H4 (cell line): ENCODE measurements at places on chromosomes 13 and 19. TPM values are rescaled to one million over a fixed set of nuclear protein-coding genes. Genes with fewer than 3 reads are reported as not detected.

The LRRC8E gene
- total RNA-seq = 2.4 and 2.6 TPM in 2 replicates

The ITGBL1 gene
- 6.4 and 6.9 TPM in 2 replicates for total RNA-seq

The DNAAF3 gene
- total RNA-seq = 7.0 and 10.1 TPM in 2 replicates

The SGCG gene
- total RNA-seq = 0.51 and 0.62 TPM in 2 replicates

The MIA gene
- total RNA-seq = 1.1 TPM in 1 of 2 replicates, not detected in the other

The TMEM221 gene
- 0.27 and 1.1 TPM in 2 replicates for total RNA-seq

The C3 gene
- total RNA-seq = 4.7 and 9.1 TPM in 2 replicates

The TEX29 gene
- not detected in 2 replicates for total RNA-seq

The ZNF420 gene
- total RNA-seq = 0.90 and 1.8 TPM in 2 replicates

The SLC1A6 gene
- total RNA-seq = 0.06 TPM in 1 of 2 replicates, not detected in the other

The KLF1 gene
- not detected in 2 replicates for total RNA-seq

The MISP gene
- not detected in 2 replicates for total RNA-seq

The PROSER3 gene
- total RNA-seq = 9.6 and 15.3 TPM in 2 replicates

GRCh38 chr19:35120492-35120891 is 4.9 kb downstream of the FXYD3 start:
- peak; percentile 87 for DNase-seq

DNA sequence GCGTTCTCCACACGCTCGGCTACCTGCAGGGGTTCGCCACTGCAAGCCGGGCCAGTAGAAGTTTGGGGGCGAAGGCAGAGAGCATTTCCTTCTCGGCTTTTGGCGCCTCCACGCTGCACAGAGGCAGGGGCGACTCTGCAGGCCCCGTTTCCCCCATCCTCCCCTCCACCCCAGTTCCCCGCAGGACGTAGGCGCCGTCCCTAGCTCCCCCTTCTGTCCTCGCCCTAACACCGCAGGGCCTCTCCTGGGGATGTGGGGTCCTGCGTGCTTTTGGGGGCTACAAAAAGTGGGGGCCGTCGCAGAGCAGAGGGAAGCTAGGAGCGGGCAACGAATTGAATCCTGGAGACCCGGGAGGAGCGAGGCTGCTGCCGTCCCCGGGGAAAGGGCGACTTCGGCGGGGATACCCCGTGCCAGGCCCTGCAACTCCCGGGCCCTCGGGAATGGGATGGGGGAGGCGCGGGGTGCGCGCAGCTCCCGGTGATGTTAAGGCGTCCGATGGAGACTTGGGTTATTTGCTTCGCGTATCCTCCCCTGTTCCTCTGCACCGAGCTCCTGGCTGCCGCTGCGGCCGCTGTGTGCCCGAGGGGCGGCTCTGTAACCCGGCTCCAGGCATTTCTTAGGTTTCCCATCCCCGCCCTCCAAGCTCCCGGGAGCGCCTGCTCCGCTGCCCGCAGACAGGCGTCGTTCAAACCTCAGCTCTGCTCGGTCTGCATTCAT is 255.9 kb upstream of the SOX21 start:
- DNase-seq = no peak

GRCh38 chr19:37484406-37485168 is 15.4 kb downstream of the ZNF570 start:
- no peak for DNase-seq

GRCh38 chr19:45564131-45564780 is 20.3 kb downstream of the OPA3 start:
- DNase-seq = no peak

GRCh38 chr13:33355201-33355895 is 69.8 kb upstream of the STARD13 start:
- DNase-seq = no peak

GRCh38 chr13:98772794-98773452 is 20.5 kb upstream of the SLC15A1 start:
- DNase-seq = no peak

DNA sequence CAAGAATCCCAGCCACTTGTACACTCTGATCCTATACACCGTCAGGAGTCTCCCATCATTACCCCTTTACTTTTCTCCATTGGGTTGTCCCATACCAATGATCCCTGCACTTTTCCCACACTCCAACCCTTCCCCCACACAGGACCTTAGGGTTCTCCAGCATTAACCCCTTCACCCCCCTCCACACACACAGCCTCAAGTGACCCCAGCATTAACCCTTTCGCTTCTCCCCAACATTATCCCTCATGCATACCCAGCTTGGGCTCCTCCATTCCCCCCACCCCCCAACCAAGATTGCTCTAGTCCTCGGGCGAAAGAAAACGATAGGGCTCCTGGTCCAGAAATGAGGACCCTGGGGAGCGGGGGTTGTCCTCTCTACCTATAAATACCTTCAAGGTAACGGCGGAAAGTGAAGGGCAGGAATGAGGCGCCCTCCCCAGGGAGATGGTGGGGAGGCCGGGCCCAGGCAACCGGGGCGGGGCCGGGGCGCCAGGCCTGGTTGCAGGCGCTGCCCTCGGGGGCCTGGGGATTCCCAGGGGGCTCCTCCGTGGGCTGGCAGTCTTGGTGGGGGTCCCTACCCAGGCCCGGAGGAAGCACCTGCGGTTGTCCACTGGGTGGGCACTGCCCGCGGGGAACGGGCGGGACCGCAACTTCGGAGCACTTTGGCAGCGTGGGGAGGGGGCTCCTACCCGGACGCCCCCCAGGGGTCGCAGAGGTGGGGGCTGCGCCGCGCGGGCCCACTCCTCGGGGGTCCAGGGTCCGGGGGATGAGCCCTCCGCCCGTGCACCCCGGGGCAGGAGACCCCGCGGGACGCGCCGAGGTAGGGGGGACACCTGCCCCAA is 757 bp downstream of the WIZ start:
- no peak for DNase-seq

GRCh38 chr19:16359074-16359473 is 34.4 kb downstream of the KLF2 start:
- DNase-seq = no peak

- DNase-seq = no peak
Measured at GRCh38 chr19:32038021-32038920, 307.1 kb upstream of the ZNF507 start.

DNA sequence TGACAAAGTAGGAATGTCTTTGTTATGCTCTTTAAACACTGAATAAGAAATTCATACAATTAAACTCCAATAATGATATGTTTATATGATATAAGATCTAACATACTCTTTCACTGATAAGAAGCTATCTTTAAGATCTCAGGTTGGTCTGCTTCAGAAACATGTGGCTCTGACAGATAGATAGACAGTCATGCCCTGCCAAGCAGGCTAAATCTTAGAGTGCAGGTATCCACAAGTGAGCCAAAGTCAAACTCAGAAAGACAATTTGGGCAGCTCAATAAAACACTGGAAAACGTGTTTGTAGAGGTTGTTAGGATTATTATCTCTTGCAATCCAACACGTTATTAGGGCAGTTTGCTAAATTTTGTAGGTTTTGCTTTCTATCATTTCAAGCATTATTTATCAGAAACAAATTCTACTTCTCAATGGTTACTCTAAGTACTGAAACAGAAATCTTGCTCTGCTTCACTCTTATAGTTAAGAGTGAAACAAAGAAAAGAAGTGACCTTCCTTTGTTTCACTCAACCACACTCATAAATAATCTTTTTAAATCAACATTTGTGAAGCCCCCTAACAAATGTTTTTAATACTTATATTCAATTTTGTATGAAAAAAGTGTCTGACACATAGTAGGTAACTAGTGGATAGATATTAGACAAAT is 1255.6 kb downstream of the DIAPH3 start:
- DNase-seq = no peak

- no peak for DNase-seq
Measured at GRCh38 chr13:107845911-107846310, 369.4 kb downstream of the LIG4 start.

DNA sequence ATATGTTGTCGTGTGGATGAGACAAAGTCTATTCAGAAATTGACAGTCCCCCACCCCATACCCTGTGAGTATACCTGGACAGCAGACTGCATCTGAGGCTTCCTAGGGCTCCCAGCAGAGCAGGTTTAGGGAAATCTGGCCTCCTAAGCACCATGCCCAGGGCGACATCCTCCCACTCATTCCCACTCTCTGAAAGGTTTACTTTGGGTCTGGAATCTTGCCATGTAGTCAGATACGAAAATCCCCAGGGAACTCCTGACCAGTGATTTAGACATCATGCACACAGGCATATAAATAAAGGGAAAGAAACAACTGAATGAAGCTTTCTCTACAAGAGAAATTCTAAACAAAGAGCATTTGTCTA is 717 bp upstream of the NALCN start:
- DNase-seq = peak; percentile 36

DNA sequence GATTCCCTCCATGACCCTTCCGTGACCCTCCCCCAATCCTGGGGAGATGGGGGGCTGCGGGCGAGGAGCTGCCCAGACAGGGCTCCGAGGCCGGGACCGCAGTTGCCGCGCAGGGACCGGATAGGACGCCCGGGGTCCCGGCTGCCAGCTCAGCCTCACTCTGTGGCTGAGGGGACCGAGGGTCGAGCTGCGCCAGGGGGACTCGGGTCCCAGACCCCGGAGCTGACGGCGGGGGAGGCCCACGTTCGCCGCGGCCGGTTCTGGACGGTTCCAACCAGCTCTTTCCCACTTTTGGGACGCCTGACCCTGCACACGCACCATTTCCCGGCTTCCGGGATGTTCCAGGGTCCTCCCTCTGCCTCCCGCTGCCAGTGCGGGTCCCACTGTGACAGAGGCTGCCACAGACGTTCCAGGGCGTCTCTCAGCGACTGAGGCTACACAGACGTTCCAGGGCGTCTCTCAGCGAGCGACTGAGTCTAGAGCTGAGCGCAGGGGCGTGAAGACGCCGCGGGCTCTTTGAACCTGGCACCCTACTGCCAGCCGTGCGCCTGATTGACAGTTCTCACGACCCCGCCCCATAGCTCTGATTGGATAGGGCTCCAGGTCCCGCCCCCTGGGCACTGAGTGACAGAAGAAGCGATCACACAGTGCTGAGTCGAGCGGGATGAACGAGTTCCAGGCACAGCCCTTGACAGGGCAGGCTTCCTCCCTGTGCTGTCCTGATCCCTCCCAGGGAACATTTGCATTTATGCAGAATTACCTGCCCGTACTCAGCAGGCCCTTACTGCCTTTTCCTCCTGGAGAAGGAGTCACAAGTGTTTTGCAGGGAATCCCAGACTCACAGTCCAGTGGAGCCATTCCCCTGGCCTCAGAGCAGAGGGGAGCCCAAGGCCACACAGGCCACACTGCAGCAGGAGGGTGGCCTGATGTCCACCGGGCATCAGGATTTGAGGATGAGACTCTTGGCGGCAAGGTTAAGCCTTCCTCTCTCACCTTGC is at the start of gene ZNF563:
Gene ZNF563 (minus strand): TSS at position 472 of the 998 bp plus-strand sequence. CDS start 151 bp downstream, at position 321.
- DNase-seq = peak; percentile 72

- no peak for DNase-seq
Measured at GRCh38 chr13:94342436-94343242, 136.8 kb downstream of the DCT start.

DNA sequence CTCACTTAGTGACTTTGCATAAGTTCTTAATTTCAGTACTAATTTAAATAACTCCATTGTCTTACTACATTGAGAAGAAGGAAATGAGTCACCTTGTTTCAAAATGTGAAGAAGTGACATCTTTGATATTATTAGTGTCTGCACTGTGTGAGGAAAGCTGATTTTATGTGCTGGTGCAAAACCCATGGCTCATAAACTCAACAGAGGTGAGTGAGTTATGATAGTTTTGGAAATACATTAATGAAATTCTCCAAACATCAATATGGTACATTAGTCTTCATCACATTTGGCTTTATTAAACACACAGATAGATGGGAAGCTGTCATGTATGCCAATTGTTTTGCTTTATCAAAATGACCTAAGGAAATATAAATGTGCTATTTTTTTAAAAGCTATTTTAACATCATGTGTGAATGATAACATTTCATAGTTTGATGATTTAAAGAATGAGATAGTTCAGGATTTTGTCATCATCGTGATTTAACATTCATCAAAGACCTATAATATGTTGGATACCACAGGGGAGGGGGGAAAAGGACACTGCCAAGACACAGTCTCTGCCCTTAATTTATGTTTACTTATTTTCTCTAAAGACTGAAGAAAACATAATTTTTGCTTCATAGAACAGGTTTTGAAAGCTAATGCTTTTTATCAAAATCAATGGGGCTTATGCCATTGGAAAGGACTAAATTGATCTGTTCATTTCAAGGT is 902.3 kb upstream of the SLITRK1 start:
- no peak for DNase-seq

GRCh38 chr19:16361926-16362325 is 37.3 kb downstream of the KLF2 start:
- no peak for DNase-seq

DNA sequence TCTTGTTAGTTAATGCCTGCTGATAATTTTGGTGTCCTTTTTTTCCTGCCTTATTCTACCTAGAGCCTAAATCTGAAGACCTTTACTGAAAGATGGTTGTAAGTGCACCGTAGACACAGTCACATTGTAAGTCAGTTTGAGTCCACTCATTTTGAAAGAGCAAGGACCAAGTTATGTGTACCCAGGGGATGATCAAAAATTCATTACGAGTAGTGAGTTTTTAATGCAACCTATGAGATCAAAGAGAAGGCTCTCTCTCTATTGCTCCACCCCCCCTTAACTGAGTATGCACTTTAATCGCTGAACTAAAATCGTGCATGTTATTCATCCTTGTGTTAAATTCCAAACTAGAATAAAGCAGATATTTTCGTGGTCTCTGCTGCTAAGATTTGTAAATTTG is 1.8 kb downstream of the RAP2A start:
- no peak for DNase-seq

DNA sequence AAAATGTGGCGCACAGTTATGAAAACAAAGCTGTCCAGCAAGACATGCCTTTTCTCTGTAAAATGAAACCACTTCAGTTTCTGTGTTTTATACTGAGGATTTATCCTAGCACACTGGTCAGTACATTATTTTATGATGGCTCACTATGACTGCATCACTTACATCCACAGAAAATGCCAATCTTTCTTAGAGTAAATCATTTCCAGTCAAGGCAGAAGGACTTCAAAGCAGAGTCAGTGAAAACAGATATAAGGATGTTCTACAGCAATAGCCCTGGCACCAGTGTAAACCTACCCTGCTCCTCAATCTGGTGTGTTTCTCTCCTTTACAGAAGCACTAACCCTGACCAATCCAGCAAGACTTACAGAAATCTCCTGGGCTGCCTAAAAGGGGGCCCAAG is 473.5 kb downstream of the GPC6 start:
- DNase-seq = no peak

- peak; percentile 70 for DNase-seq
Measured at GRCh38 chr19:18097217-18097992, at the start of gene MAST3. Gene MAST3, plus strand, starts transcription at chr19:18097778. Its CDS starts 15 bp downstream, at chr19:18097793.

DNA sequence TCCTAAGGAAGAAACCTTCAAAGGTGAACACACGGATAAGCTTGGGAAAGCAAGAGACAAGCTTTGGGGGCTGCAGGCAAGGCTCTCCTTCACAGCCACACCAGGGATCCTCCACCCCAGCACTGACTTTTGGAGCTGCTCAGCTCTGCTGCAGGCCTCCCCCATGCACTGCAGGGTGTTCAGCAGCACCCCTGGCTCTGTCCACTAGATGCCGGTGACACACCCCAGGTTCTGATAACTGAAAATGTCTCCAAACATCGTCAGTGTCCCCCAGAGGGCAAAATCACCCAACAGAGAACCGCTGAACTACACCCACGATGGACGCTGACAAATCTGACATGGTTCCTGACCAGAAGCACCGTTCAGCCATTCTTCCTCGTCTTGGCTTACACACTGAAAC is 90.5 kb downstream of the STK24 start:
- no peak for DNase-seq

GRCh38 chr19:52692431-52693008 is 42.3 kb downstream of the ZNF611 start:
- no peak for DNase-seq
